ENCODE measurements at places on chromosomes 6 and 20. TPM values are rescaled to one million over a fixed set of nuclear protein-coding genes. Genes with fewer than 3 reads are reported as not detected.

Gene CAP2
- total RNA-seq = 11.3 TPM

GRCh38 chr20:37986044-37986858, 47.0 kb downstream of the TTI1 start:
- DNase-seq = no peak

- peak; percentile 96 for DNase-seq
Measured at GRCh38 chr6:30721198-30722024, 1.3 kb downstream of the TUBB start.

Gene REM1
- total RNA-seq = not detected

GRCh38 chr6:67141005-67141404, 1434.0 kb upstream of the EYS start:
- DNase-seq = no peak

DNA sequence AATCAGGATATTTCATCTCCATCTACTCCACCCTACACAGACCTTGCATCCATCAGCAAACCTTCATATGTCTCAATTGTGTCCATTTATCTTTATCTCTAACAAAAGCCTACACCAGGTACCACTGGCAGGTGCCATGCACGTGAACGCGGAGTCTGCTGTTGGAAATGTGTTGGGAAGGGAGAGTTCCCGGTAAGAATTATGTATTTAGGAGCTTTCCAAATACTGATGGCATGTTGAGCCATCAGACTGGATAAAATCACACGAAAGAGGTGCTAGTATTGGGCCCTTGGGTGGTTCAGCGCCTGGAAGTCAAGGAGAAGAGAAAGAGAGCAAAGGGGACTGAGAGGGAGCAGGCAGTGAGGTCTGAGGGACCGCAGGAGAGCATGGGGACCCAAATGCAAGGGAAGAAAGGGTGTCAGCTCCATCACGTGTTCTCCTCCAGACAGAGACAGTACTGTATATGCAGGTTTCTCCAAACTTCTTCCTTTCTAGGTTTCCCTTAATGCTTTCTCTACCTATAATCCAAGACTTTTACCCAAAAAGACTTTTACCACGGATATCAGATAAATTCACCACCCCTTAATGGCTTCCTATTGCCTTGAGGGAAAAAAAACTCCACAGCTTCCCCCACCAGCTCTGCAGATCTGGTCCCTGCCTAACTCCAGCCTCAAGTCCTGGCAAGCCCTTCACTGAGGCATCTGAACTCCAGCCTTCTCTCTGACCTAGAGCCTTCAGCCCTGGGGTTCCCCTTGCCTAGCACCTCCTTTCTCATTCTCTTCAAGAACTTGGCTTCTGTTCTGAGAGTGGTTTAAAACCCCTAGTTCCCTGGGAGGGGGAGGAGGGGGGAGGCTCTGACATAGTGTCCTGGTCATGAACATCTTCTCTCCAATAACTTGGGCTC, 4.8 kb upstream of the ZNF217 start:
- DNase-seq = no peak

DNA sequence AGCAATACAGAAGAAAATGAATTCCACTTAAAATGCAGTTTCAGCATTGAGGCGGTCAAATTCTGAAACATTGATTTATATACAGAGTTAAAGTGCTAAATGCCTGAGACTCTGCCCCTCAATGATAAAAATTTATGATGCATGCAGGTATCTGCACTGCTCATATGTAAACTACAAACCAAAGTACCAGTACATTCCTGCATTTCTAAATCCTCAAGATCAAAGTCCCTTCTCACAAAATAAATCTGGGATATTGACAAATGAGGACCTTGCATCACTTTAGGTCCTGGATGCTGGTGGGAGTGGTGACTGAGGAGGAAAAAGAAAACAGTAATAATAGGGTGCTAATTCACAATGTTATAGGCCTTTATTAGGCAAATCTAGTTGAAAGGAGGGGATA, 101.9 kb downstream of the FIG4 start:
- no peak for DNase-seq

Gene FUT9
- 0.18 TPM for total RNA-seq

DNA sequence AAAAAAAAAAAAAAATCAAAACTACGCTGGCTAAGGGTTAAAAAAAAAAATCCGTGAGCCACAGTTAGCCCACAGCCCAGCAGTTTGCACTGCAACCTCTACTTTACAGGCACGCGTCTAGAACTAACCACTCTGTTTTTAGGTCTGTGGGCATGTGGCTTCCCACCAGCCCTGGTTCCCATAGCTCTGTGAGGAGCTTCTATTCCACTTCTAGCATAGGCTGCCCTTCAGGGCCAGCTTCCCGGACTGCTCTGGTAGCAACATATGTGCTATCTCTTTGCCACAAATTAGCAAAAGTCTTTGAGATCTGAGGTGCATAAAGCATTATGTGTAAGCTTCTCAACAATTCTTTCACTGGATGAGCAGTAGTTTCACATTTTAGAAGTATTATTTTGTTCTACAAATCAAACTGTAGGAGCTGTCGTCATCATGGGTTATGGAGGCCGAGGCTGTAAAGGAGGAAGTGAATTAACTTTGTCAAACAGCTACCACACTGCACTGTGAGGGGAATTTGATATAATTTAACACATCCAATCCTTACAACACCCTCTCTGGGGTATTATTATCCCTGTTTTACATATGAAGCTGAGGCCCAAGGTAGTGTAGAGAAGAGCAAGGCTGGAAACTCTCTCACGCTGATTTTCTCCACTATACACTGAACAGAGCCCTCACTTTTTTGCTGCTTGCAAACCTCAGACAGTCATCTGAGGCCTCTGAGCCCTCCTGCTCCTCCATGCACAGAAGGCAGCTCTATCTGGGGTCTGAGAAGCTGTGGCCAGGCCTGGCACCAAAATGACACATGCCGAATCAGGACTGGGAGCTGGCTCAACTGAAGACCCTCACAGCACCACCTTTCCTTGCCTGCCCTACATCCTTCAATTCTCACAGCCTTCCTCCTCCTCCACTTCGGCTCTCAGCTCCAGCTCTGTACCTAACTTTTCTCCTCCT, 35.4 kb downstream of the MAN1A1 start:
- no peak for DNase-seq

GRCh38 chr20:10504994-10505730, 70.1 kb downstream of the SLX4IP start:
- no peak for DNase-seq
